ENCODE measurements at places on chromosomes 11 and 22.

DNA sequence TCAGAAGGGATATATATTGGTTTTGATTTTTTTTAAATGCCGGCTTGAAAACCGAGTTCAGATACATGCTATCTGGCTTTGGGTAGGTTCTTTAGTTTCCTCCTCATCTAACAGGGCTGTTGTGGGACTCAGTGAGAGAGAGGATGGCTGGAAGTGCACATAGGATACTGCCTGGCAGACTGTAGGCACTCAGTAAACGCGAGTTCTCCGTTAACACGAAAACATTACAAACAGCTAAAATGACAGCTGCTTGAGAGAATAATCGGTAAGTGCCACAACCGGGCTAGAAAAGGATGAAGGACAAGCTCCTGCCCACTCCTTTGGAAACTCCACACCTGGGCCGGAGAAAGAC, 369 bp downstream of the XRRA1 start:
- H3K4me1 ChIP-seq: peaks cover 60% of the 10 kb centered on the region
- peaks cover 16% of the 10 kb centered on the region for H3K36me3 ChIP-seq
- H3K27ac ChIP-seq: peak overlapping the region; percentile 86
- DNase-seq: no peak

DNA sequence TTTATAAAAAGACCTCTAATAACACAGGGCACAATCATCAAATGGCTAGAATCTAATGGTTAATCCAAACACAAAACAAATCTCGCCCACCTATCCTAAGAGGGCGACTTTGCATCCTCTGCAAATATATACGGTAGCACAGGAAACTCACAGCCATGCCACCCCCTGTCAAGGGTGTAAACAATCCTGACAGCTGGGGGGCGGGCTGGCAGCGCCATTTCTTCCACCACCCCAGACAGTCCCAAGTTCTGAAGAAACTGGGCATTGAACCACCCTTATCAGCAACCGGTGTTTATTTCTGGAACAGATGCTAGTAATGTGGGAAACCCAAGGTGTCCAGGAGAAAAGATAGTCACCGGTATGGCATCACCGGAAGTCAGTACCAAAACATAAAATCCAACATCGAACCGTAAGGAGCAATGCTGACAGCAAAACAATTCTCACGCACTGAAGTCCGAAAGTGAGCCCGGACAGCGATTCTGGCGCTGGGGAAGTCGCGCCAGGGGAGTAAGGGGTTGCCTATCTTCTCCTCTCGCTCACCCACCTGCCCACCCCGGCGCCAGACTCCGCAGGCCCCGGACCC, 825 bp downstream of the FBXO3 start:
- DNase-seq: no peak
- H3K27me3 ChIP-seq: no peaks in the 10 kb centered on the region
- H3K4me1 ChIP-seq: peaks cover 23% of the 10 kb centered on the region
- H3K4me3 ChIP-seq: peak overlapping the region; percentile 96
- H3K27ac ChIP-seq: peak overlapping the region; percentile 80

DNA sequence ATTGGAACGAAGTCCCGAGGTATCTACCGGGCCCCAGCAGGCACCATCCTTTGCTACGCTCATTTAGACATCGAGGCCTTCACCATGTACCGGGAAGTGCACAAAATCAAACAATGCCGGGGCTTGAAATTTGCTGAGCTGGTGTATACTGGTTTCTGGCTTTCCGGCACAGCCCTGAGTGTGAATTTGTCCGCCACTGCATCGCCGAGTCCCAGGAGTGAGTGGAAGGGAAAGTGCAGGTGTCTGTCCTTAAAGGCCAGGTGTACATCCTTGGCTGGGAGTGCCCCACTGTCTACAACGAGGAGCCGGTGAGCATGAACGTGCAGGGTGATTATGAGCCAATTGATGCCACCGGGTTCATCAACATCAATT, 158.8 kb upstream of the GUCY1A2 start:
- no peak overlapping the region for H3K4me3 ChIP-seq
- DNase-seq: no peak
- H3K27ac ChIP-seq: no peak overlapping the region
- H3K4me1 ChIP-seq: no peaks in the 10 kb centered on the region

DNA sequence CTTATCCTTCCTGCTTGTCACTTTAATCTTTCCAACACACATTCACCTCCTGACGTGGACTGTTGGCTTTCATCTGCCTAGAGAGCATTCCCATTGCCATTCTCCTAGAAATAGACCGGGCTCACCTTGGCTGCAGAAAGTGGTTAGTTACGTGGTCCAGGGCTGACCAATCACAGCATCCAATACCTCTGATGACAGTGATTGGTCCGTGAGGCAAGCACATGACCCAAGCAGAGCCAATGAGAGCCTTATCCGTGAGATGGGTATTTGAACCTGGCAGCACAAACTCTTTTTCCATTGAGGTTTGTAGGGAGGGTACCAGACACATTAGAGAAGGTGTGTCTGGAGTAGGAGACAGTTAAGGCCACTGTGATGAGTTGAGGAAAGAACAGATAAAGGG, 85.8 kb downstream of the MIAT start:
- H3K4me3 ChIP-seq: no peak overlapping the region
- peak; percentile 47 for DNase-seq
- no peaks in the 10 kb centered on the region for H3K4me1 ChIP-seq
- peaks cover 11% of the 10 kb centered on the region for H3K36me3 ChIP-seq
- no peaks in the 10 kb centered on the region for H3K27me3 ChIP-seq
- no peak overlapping the region for H3K27ac ChIP-seq

DNA sequence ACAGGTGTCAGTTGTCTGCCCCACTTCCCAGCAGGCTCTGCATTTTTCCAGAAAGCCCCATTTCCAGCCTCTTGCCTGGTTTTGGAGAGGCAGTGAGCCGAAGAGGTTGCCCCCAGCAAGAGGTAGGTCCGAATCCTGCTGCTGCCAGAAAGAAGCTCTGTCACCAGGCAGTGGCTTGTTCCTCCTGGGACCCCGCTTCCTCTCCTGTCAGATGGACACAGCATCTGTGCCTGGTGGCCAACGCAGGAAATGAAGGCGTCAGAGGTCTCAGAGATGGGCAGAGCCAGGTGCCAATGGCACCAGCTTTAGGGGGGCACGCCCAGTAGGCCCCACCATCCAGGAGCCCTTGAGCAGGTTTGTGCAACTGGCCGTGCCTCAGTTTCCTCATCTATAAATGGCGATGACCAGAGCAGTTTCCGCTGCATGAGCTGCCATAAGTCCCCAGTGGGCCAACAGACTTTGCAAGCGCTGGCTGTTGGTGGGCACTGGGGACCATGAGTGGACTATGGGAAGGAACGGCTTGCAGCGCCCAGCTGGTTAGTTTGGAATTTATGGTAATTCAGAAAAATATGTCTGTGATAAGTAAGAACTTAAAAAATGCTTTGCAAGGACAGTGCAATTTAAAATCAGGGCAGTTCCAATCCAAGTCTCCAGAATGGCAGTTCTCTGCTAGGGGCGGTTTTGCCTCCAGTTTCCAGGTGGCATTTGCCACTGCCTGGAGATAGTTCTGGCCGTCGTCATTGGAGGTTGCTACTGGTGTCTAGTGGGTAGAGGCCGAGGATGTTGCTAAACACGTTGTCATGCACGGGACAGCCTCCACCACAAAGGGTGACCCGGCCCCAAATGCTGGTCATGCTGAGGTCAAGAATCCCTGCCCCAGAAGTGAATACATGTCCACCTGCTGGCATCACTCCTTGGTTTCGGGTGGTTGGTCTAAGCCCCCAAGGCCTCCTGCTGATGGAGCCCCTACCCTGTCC, 2.3 kb upstream of the OSBPL5 start:
- H3K4me1 ChIP-seq: peaks cover 38% of the 10 kb centered on the region
- peaks cover 10% of the 10 kb centered on the region for H3K27me3 ChIP-seq
- no peak for DNase-seq
- no peak overlapping the region for H3K4me3 ChIP-seq

DNA sequence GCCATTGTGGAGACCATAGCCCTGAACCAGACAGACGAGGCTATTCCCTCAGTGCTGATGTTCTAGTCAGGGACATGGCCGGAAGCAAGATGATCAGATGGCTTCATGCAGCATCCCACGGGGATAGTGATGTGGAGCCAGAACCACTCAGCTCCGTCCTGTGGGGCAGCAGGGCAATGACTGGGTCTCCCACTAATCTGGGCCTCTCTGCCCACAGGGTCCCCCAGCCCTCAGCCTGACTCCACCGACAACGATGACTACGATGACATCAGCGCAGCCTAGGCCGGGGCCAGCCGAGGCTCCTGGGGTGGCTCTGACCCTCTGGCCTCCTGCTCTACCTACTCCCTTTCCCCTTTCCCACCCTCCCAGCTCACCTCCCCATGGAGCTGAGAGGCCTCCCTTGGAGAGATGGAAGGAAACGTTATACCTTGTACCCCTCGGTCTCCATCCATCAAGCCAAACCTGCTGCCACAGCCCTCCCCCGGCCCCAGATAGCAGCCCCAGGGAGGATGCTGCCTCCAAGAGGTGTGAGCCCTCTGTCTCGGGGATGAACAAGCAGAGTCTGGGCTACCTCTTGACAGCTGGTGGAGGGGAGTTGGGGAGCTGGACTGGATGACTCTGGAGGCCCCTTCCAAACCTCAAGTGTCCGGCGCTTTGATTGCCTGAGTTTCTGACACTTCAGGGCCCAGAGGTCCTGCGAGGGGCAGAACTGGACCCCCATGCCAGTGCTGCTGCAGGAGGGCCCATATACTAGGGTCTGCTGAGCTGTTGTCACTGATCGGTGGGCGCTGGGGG, 47.8 kb downstream of the CD6 start:
- H3K4me1 ChIP-seq: peaks cover 29% of the 10 kb centered on the region
- H3K36me3 ChIP-seq: no peaks in the 10 kb centered on the region
- DNase-seq: no peak
- no peak overlapping the region for H3K4me3 ChIP-seq
- H3K27me3 ChIP-seq: peaks cover 5% of the 10 kb centered on the region
- H3K27ac ChIP-seq: no peak overlapping the region

DNA sequence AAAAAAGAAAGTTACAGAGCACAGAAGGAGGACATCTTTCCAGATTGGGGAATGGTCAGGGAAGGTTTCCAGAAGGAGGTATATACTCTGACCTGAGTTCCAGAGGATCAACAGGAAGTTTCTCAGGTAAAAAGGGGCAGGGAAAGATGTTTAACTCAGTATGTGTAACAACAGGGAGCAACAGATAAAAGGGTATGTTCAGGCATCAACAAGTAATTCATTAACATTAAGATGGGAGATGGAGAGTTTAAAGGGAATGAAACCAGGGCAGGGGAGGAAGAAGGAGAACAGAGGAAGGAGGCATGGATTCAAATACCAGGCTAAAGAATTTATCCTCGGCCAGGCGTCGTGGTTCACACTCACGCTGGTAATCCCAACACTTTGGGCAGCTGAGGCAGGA, 2.5 kb upstream of the DENND5A start:
- no peak overlapping the region for H3K27ac ChIP-seq
- no peak overlapping the region for H3K4me3 ChIP-seq
- H3K36me3 ChIP-seq: no peaks in the 10 kb centered on the region

DNA sequence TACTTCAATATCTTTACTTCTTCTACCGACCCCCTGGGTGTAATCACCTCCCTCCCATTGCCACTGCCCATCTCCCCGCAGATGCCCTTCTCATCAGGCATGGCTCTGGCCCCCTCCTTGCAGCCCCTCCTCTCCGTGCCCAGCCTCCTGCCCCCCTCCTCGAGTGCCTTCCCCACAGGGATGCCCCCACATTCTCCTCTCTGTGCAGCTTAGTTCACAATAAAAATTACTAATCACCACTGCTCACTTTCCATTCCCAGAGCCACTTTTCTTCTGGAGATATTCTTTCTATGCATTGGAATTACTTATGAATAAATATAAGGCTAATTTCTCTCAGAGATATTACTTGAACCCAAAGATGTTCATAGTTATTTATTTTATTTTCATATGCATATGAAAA, 22.1 kb downstream of the IFITM10 start:
- H3K4me1 ChIP-seq: no peaks in the 10 kb centered on the region
- no peaks in the 10 kb centered on the region for H3K36me3 ChIP-seq
- H3K27ac ChIP-seq: no peak overlapping the region
- peaks cover 74% of the 10 kb centered on the region for H3K27me3 ChIP-seq
- H3K4me3 ChIP-seq: no peak overlapping the region
- DNase-seq: no peak

DNA sequence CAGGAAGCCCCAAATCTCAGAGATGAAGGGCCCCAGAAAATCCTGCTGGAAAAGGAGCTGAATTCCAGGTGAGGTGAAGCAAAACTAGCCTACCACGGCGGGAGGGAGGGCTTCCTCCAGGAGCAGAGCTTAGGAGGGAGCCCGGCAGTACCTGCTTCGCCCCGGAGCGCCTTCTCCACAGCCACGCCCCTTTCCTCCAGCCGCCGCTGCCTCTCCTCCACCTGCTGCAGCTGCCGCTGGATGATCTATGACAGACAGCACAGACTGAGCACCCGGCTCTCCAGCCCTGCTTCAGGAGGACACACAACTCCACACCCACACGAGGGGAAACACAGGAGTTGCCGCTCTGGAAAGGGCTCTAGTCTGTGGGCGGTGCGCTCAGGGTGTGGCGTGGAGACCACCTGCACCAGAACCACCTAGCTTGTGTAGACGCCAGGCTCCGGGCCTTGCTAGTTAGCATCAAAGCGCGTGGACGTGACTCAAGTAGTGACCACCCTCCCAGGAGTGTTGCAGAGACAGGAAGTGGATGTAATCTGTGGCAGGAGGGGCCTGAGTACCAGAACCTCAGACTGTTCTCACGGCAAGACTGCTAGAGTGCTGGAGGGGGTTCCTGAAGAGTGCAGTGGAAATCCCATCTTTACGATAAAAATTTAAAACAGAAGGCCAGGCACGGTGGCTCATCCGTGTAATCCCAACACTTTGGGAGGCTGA, 34.6 kb upstream of the BID start:
- H3K27me3 ChIP-seq: no peaks in the 10 kb centered on the region
- DNase-seq: no peak
- H3K27ac ChIP-seq: no peak overlapping the region
- peaks cover 32% of the 10 kb centered on the region for H3K36me3 ChIP-seq
- H3K4me1 ChIP-seq: peaks cover 23% of the 10 kb centered on the region

GRCh38 chr22:48367731-48368130, 1459.9 kb downstream of the BRD1 start:
- no peak overlapping the region for H3K27ac ChIP-seq
- no peak for DNase-seq
- H3K27me3 ChIP-seq: no peaks in the 10 kb centered on the region
- H3K4me1 ChIP-seq: no peaks in the 10 kb centered on the region
- H3K36me3 ChIP-seq: no peaks in the 10 kb centered on the region

DNA sequence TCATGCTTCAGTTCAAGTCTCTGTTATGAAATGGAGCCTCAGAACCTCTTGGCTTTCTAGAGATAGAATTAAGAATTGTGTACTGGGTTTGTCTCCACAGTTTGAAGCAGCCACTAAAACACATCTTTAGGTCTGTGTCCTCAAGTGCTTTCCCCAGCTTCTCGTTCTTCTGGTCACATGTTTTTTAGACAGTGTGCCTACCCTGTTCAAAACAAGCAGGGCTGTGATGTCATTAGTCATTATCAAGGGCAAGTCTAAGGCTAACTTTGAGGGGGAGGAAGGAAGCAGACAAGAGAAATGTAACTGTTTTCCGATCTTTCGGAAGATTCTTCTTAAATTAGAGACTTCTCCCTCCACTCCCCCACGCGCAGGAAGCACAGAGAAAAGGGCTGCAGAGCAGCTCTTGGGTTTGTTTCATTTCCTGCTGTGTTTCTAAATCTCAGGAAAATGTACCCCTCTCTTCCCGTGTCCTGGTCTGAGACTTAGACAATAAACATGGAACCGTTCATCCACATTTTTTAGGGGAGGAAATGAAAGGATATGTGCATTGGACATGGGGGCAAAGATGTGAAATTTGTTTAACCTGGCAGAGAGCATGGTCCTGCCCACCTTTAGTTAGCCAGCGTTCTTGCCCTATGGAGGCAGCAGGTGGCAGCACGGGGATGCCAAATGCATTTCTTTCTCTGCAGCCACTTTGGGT, 3.1 kb downstream of the AKIP1 start:
- H3K36me3 ChIP-seq: peaks cover 32% of the 10 kb centered on the region
- H3K4me1 ChIP-seq: peaks cover 63% of the 10 kb centered on the region
- peak overlapping the region; percentile 76 for H3K27ac ChIP-seq
- DNase-seq: peak; percentile 74

Measured in stomach (tissue), 19 donors.